ENCODE measurements at places on chromosomes 13 and 19.

- H3K36me3 ChIP-seq: peaks cover 75% of the 10 kb centered on the region
- H3K4me3 ChIP-seq: no peak overlapping the region
- no peak for DNase-seq
- H3K27ac ChIP-seq: no peak overlapping the region
Observed at GRCh38 chr19:57620673-57621348, 6.8 kb downstream of the ZNF134 start.

GRCh38 chr13:51539887-51540286, 44.4 kb upstream of the WDFY2 start:
- H3K36me3 ChIP-seq: no peaks in the 10 kb centered on the region
- H3K27me3 ChIP-seq: no peaks in the 10 kb centered on the region
- H3K4me1 ChIP-seq: peaks cover under 1% of the 10 kb centered on the region

- DNase-seq: no peak
- peaks cover 6% of the 10 kb centered on the region for H3K36me3 ChIP-seq
- H3K27me3 ChIP-seq: no peaks in the 10 kb centered on the region
- no peak overlapping the region for H3K27ac ChIP-seq
- H3K4me1 ChIP-seq: peaks cover 43% of the 10 kb centered on the region
Observed at GRCh38 chr19:11091703-11092153, 2.5 kb downstream of the LDLR start.

- DNase-seq: no peak
- H3K27ac ChIP-seq: no peak overlapping the region
- H3K36me3 ChIP-seq: no peaks in the 10 kb centered on the region
- H3K4me1 ChIP-seq: peaks cover 21% of the 10 kb centered on the region
Observed at GRCh38 chr19:54435551-54436016, 13.4 kb upstream of the LENG8 start.

GRCh38 chr19:49972841-49973240, 11.9 kb upstream of the SIGLEC11 start:
- H3K4me1 ChIP-seq: no peaks in the 10 kb centered on the region
- peaks cover 20% of the 10 kb centered on the region for H3K36me3 ChIP-seq
- H3K27me3 ChIP-seq: peaks cover 6% of the 10 kb centered on the region
- no peak overlapping the region for H3K27ac ChIP-seq

DNA sequence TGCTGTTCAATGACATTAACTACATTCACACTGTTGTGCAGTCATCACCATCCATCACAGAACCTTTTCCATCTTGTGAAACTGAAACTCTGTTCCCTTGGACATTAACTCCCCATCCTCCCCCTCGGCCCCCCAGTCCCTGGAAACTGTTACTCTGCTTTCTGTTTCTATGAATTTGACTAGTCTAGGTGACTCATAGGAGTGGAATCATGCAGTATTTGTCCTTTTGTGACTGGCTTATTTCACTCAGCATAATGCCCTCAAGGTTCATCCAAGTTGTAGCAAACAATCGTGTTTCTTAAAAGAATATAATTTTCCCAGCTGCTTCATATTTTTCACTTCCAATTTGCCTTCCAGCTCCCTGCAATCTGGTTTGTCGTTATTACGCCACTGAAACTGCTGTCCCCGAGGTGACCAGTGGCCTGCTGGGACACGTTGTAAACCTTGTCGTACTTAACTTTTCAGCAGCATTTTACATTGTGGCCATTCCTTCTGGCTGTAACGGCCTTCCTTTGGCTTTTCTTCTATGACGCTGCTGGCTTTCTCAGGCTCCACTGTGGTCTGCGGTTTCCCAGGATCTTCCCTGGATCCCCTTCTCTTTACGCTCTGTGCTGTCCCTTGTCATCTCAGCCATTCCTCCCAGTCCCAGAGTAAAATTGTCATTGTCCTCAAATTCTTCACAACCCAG, 74.0 kb downstream of the DHRS12 start:
- no peak for DNase-seq
- peaks cover 15% of the 10 kb centered on the region for H3K36me3 ChIP-seq
- no peaks in the 10 kb centered on the region for H3K27me3 ChIP-seq
- no peaks in the 10 kb centered on the region for H3K4me1 ChIP-seq
- no peak overlapping the region for H3K4me3 ChIP-seq
- no peak overlapping the region for H3K27ac ChIP-seq

DNA sequence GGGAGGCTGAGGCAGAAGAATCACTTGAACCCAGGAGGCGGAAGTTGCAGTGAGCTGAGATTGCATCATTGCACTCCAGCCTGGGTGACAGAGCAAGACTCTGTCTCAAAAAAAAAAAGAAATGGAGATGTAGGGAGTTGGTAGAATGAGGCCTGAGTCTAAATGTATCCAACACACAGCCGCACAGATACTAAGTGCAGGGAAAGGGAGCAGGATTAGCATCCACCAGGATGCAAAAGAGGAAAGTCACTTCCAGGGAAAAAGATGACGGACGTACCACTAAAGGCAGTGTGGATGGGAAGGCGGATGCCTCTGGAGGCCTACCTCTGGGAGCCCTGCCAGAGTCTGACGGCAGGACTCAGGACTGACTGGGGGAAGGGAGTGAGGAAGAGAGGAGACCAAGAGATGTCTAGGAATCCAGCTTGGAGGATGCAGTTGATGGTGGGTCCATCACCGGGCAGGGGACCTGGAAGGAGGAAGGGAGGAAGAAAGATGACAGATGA, 6.8 kb downstream of the FAM98C start:
- DNase-seq: no peak
- H3K27ac ChIP-seq: no peak overlapping the region
- H3K36me3 ChIP-seq: no peaks in the 10 kb centered on the region
- no peaks in the 10 kb centered on the region for H3K27me3 ChIP-seq
- peaks cover 3% of the 10 kb centered on the region for H3K4me1 ChIP-seq

- peaks cover 4% of the 10 kb centered on the region for H3K36me3 ChIP-seq
- H3K4me3 ChIP-seq: no peak overlapping the region
- DNase-seq: no peak
- no peak overlapping the region for H3K27ac ChIP-seq
Observed at GRCh38 chr19:4506449-4507149, 11.7 kb downstream of the PLIN4 start.

- H3K4me1 ChIP-seq: no peaks in the 10 kb centered on the region
- H3K36me3 ChIP-seq: no peaks in the 10 kb centered on the region
- DNase-seq: no peak
- no peak overlapping the region for H3K27ac ChIP-seq
- H3K27me3 ChIP-seq: no peaks in the 10 kb centered on the region
Observed at GRCh38 chr13:93305886-93306285, 79.3 kb downstream of the GPC6 start.

DNA sequence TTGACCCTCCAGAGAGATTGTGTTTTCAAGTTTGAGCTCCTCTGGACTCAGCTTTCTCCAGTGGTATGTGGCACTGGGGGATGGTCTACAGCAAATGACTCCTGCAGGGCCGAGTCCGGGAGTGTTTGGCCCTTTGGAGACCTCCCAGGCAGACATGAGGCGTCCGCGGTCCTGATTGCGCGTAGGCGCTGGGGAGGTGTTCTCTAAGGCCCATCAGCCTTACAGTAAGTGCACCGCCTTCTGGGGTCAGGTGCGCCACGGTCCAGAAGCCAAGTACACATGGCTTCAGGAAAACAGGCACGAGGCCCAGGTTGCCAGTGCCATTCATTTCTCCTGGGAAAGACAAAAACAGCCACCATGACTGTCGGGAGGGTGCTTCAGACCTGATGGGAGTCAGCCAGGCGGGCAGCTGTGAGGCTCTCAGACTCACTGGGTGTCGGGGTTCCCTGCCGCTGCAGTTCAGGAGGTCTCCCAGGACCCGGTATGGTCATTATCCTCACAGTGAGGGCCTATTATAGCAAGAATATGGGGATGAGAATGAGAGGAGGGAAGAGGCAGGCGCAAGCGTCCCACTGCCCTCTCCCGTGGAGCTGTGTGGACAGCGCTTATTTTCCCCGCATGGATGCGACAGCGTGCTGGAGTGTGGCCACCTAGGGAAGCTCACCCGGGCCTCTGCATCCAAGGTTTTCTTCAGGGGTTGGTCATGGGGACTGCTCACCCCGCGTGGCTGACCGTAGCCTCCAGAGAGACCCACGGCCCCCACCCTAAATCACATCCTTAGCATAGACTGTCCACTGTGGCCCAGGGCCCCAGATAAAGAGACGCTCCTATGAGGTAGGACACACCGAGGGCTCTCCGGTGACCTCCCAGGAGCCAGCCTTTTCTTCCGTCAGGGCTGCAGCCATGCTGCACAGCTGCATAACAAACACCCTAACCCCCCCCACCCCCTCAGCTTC, 21.8 kb downstream of the CCDC8 start:
- DNase-seq: no peak
- H3K27me3 ChIP-seq: no peaks in the 10 kb centered on the region
- H3K27ac ChIP-seq: no peak overlapping the region
- H3K4me3 ChIP-seq: no peak overlapping the region
- H3K36me3 ChIP-seq: peaks cover 7% of the 10 kb centered on the region
